ENCODE measurements at places on chromosomes 5 and 9.

GRCh38 chr5:10133830-10134229 lies 115.9 kb downstream of the ATPSCKMT start:
- no peak for DNase-seq

DNA sequence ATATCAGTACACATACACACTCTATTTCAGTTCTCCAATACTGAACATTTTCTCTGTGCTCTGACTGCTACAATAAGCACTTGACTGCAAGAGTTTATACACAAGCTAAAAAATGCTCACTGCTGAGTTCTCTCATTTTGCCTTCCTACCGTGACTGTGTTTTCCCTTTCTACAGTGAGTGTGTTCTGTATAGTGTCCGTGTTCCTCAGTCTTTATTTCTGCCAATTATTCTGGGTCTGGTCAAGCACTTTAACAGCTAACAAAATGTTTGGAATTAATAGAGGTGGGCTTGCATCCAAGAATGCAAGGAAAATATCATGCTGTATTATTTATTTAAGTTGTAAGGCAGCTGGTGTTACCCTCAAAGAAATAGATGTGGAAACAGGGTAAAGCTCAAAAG lies 217.0 kb upstream of the NREP start:
- DNase-seq, result no peak

GRCh38 chr9:117763314-117763713 lies 59.1 kb downstream of the TLR4 start:
- DNase-seq, result peak; percentile 29

DNA sequence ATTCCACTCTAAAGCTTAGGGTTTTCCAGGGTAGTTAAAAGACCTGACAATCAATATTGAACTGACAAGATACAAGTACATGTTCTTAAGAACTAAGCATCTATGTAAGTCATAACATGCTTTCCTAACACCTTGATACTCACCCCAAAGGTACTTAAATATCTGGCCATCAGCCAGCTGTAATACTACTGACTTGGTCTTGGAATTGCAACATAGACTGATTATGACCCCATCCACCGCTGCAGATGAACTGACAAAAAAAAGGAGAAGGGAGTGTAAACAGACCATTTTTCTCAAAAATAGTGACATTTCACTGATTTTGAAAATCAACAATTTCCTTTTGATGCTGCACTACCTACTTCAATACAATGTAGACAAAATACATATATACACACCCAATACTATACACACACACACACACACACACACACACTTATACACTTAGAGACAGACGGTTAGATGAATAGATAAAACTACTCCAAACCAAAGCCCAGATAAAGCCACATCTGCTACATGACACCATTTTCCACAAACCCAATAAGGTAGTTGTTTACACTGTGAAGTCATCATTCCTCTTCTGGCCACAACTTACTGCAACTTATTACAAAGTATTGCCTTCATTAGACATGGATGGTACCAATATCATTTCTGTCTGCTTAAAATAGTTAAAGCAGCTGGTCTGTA lies 30.4 kb downstream of the ELP1 start:
- no peak for DNase-seq
